Neural crest cell (in vitro differentiated cells): ENCODE measurements at places on chromosomes 6 and 20. TPM values are rescaled to one million over a fixed set of nuclear protein-coding genes. Genes with fewer than 3 reads are reported as not detected.

Gene IYD
- total RNA-seq: not detected in 2 replicates

DNA sequence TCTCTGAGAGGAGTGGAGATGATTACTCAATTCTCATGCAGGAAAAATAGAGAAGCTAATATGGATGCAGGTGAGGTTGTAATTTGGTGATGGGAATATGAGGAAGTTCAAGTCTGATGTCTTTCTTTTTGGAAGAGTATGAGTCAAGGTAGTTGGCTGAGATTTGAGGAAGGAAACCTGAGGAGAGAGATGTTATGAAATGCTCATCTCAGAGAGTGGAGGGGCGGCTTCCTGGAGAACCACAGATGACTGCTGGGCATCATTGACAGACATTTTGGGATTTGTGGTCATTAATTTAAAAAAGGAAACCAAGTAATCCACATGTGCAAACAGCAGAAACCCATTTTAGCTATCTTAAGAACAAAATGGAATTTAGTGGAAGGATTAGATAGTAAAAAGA lies 72.5 kb upstream of the UST start:
- DNase-seq: no peak

Gene TINAG
- total RNA-seq: not detected in 2 replicates

Gene SMLR1
- not detected in 2 replicates for total RNA-seq
